ENCODE measurements at places on chromosomes 4 and X.

DNA sequence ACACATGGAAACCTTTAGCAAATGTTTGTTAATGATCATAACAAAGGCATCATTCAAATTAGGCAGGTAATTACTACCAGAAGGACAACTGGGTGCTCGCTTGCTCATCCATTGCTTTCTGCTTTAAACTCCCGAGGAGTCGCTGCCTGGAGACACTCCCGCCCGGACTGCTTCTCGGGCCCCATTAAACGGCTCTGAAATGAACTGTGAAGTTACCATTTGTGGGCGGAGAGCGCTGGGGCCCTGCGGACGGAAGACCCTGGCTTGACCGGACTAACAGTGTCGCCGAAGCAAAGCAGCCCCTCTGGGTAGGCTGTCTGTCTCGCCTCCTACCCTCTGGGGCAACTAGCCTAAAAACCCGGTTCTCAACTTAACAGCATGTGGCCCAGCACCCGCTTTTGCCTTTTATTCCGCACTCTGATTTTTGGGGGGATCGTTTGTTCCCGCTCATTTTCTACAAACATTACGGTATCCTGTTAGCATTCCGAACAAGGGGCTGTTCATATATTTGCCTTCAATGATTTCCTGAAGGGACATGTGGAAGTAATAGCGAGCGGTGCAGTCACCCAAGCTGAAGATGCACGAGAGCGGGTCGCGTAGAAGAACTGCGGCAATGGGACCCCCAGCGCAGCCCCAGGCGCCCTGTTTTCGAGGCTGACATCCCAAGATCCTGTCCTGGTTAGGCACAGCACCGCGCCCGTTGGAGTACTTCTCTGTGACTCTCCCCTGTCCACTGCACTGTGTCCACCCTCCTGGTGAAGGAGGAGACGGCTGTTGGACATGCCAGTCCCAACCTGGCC is 1.6 kb upstream of the PDGFRA start:
- no peak for DNase-seq

DNA sequence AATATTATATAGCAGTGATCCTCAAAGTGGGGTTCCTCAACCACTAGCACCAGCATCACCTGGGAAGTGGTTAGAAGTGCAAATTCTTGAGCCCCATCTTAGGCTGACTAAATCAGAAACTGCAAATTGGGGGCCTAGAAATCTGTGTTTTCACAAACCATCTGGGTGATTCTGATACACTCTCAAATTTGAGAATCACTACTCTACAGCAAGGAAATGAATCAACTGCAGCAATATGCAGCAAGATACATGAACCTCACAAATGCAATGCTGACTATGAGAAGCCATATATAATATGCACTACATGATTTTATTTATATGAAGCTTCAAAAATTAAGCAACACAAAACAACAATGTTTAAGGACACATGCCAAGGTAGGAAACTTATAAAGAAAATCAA is 36.2 kb upstream of the IRS4 start:
- no peak for DNase-seq

DNA sequence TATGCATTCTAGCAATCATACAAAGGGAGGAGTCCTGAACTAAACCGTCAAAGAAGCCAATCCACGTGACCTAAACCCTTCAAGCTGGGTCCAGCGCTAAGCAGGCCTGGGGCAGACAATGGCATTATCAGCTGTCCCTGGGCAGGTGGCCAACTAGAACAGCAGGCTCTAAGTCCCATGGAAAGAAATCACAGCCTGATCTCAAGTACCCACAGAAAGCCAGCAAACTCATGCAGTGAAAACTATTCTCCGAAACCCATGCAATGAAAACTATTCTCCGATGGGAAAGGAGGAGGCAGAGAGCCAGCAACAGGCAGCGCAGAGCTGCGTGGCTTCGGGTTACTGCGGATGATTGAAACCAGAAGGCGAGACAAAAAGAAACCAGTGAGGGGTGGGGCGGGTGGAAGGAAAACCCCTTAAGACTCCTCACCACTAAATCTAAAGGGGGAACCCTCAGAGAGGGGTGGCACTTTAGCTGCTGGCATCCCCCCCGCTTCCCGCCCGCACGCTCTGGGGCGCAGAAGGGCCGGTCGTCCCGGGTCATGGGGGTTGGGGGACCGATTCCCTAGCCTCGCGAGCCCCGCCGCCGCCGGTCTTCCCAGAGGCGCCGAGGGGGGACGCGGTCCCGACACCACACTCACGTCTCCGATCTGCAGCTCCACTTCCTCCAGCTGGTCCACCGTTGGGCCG is 567 bp downstream of the C4orf46 start:
- DNase-seq = peak; percentile 59

GRCh38 chr4:43512253-43512652 is 619.7 kb downstream of the GRXCR1 start:
- no peak for DNase-seq

GRCh38 chr4:1382776-1383727 is 23.2 kb downstream of the NKX1-1 start:
- DNase-seq = no peak

DNA sequence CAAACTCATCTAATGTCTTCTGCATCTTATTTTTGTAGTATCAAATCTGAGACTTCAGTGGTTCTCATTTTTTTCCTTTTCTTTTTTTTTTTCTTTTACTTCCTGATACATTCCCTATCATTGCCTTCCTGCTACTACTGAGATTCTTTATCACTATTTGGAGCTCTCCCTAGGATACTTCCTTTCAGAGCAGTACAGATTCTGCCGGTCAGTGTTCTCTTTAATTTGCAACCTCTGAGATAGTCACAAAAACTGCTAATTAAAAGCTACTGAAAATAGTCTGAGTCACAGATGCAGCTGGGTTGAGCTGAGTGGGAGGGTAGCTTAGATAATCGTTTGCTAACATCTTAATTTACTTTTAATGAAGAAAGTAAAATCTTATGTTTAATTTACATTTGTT is 1279.7 kb downstream of the ARAP2 start:
- DNase-seq = no peak

GRCh38 chrX:21907260-21907659 is 33.2 kb upstream of the SMS start:
- no peak for DNase-seq

DNA sequence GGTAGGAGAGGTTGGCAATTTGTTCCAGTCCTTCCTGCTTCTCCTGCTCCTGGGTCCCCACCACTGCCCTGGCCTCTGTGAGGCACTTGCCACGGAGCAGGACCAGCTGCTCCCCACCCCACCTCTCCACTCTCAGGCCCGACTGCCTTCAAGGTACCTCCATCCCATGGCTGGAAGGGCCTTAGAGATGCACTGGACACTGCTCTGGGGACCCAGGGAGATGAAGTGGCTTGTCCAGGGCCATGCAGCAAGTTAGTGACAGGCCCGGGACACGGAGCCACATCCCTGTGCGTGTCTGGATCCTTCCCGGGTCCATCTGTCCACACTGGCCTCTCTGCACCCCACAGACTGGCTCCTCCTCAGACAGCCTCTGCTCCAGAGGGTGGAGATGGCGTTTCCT is 105.3 kb downstream of the CPZ start:
- DNase-seq = peak; percentile 30

DNA sequence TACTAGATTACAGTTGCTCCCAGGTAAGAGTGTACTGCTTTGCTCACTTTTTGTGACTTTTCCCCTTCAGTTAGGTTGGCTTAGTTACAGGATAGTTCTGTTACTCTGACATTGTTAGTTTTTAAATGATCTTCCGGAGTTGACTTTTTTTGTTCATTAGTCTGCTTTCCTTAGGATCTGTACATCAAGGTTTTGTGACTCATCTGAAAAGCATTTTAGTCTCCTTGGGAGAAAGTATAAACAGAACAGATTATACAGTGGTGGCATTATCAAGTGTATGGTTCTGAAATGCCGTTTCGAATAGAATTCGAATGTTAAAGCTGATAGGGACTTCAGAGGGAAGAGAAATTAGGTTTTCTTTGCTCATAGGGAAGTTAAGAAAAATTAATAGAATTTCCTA is 63.3 kb downstream of the USP9X start:
- no peak for DNase-seq

DNA sequence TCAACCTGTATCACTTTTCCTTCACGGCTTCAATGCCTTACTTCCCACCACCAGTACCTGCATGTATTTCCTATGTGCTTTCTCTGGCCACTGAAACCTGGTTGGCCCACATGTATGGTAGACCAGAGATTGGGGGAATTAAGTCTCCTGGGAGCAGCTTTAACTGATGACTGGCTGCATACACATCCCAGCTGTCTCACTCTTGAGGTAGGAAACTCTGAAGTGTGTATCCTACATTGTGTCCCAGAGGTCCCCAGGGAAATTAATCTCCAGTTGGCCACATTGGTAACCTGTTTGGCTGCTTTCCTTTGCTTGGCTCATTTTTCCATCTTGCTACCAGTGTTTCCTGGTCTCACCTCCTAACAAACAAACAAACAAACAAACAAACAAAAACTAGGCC is 124.4 kb downstream of the ZNF827 start:
- no peak for DNase-seq

DNA sequence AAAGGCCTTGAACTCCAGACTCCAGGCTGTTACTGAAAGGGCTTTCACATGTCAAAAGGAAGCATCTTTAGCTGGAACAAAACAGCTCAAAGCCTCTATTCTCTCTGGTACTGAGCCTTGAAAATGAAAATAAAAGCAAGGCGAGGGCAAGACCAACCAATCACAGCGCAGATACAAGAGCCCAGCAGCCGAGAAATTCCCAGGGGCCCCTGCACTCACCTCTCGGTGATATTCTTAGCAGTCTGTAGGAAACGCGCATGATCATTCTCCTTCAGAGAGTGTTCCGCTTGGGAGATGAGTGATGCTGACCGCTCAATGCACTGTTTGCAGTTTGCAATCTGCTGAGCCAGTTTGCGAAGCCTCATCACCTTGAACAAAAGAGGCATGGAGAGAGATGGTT is 138.1 kb downstream of the MID1 start:
- DNase-seq = no peak

- no peak for DNase-seq
These were observed 121.7 kb downstream of the RBM47 start for GRCh38 chr4:40507977-40508376.

- no peak for DNase-seq
These were observed 109.4 kb downstream of the SCLT1 start for GRCh38 chr4:128983771-128984485.

GRCh38 chr4:163988391-163988790 is 493.9 kb downstream of the TMA16 start:
- no peak for DNase-seq

DNA sequence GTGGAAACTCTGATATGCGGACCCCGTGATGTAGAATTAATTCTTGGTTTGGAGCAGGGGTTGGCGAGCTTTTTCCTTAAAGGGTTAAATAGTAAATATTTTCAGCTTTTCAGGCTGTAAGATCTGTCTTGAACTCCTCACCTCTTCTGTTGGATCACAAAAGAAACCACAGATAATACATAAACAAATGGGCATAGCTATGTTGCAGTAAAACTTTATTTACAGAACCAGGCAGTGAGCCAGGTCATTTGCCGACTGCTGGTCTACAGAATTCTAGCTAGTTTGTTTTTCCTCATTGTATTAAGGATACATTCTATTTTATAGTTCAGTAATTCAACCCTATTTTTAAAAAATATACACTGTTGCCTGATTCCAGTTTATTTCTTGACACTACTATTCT is 116.6 kb downstream of the PAPSS1 start:
- no peak for DNase-seq

GRCh38 chrX:25968920-25969319 is 169.2 kb upstream of the MAGEB18 start:
- DNase-seq = no peak

- DNase-seq = no peak
These were observed 45.5 kb upstream of the FAM241A start for GRCh38 chr4:112099701-112100297.

DNA sequence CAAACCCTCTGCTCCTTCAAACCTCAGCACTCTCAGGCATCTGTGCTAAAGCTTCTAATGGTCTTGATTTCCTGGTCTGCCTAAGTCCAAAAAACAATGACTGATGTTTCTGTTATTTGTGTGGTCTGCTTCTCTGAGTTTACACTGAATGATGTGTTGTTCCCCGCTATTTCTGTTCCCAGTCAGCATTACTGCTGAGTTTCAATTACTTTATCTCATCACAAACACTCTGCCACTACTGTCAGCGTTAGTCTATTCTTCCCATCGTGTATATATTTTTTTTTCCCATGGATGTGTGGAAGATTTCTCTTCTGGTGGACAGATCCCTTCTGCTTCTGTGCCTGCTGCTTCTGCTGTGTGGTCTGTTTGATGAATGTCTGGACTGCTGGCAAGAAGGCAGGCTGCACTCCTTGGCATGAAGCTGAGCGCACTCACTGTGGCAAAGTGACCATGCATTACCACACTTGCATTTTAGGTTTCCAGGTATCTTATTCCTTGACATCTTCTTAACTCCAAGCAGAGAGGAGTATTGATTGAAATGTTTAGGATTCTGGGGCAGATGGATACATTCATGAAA is 106.9 kb upstream of the PAQR3 start:
- DNase-seq = no peak

- no peak for DNase-seq
These were observed 127.6 kb upstream of the GATB start for GRCh38 chr4:151888367-151888866.

- DNase-seq = no peak
These were observed 38.1 kb downstream of the FGFRL1 start for GRCh38 chr4:1049591-1049905.

- no peak for DNase-seq
These were observed 279.1 kb upstream of the NRK start for GRCh38 chrX:105543283-105543682.

DNA sequence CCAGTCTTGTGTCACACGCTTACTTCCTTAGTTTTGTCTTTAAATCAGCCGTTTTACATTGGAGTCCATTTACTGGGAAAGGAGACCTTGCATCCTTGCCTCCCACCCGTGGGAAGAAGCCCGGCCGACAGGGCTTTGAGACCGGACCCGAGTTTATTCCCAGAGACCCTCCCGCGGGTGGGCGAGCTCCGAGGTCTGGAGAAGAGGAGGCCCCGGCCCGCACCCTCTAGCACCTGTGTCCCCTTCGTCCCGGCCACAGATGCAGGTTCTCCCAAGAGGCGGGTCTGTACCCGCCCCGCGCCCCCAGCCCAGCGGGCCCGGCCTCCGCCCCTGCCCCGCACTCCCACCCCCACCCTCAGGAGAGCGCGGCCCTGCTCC is 3.8 kb upstream of the SLC26A1 start:
- DNase-seq = no peak

- DNase-seq = no peak
These were observed 29.5 kb downstream of the TAPT1 start for GRCh38 chr4:16196482-16197393.

GRCh38 chrX:19986531-19986930 is 4.3 kb downstream of the BCLAF3 start:
- no peak for DNase-seq

DNA sequence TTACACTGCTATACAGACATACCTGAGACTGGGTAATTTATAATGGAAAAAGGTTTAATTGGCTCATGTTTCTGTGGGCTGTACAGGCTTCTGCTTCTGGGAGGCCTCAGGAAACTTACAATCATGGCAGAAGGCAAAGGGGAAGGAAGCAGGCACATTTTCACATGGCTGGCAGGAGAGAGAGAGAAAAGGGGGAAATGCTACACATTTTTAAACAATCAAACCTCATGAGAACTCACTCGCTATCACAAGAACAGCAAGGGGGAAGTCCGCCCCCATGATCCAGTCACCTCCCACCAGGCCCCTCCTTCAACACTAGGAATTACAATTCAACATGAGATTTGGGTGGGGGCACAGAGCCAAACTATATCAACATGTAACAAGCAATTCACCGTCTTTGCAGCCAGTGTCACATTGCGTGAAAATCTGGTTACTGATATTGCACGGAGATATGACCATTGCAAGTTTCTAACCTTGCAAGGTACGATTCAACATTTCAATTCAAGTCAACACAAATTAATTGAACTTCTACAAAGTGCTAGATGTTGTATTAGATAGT is 61.7 kb upstream of the RELL1 start:
- DNase-seq = no peak

- DNase-seq = no peak
These were observed 167.4 kb upstream of the NAP1L5 start for GRCh38 chr4:88865046-88865445.
